ENCODE measurements at places on chromosomes 2 and 18.

DNA sequence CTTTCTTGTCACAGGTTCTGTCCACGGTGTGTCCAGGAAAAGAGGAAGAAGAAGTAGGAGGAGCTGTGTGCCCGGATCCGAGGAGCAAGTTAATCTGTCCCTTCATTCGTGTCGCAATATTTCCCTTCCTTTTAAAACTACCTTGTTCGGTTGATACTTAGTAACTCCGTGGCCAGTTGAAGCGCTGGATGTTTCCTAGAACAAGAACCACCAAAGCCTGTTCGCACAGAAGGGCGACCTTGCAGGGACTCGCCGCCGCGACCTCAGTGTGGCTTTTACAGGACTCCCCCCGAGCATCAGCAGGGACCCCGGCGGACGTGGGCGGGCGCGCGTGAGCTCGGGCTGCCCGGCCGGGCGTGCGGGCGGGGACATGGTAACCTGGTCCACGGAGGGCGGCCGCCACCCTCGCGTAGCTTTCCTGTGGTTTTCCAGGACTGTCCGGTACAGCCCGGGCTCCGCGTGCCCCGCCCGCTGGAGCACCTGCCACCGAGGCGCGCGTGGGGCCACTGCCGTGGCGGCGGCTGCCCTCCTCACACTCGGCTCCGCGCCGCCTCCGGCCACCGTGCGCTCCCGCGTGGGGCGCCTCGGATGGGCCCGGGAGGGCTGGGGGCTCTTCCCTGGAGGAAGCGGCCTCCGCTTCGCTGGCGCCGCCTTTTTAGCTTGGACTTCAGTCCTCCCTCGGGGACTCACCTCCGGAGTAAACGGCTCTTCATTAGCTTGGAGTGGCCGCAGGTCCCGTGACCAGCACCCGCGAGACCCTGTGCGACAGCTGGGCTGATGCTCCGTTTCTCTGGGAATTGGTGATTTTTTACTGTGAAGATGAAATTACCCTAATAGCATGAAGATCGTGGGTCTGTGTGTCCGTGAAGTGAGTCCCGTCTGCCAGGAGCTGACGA is 9.2 kb upstream of the D2HGDH start:
- no peak for DNase-seq

DNA sequence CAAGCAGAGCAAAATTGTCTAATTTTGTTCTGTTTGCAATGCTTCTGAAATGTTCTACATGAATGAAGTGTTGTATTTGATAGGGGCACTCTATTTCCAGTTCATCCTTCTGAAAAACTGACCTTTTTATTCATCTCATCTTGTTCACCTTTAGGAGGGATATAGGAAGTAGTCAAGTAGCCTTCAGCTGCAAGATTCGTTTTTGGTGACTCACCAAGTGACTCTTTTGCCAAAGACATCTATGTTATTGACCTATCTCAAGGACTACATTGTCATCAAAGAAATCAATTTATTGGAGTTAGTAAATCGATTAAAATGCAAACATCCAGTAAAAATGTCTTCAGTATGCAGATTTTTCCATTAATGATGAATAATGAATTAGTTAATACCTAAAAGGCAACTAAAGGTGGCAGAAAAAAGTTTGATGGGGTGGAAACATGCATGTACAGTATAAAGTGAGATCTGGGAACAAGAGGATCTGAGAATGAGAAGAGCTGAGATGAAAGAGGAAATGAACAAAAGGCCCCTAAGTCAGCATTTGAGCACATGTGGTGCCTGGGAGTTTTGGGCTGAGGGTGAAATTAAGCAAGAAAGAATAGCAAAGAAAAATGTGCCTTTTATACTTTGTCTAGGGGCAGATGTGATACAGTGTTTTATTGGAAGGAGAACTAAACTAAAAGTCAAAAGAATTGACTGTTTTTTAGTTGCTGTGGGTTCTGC is 255.1 kb upstream of the LINC00305 start:
- DNase-seq, result no peak

DNA sequence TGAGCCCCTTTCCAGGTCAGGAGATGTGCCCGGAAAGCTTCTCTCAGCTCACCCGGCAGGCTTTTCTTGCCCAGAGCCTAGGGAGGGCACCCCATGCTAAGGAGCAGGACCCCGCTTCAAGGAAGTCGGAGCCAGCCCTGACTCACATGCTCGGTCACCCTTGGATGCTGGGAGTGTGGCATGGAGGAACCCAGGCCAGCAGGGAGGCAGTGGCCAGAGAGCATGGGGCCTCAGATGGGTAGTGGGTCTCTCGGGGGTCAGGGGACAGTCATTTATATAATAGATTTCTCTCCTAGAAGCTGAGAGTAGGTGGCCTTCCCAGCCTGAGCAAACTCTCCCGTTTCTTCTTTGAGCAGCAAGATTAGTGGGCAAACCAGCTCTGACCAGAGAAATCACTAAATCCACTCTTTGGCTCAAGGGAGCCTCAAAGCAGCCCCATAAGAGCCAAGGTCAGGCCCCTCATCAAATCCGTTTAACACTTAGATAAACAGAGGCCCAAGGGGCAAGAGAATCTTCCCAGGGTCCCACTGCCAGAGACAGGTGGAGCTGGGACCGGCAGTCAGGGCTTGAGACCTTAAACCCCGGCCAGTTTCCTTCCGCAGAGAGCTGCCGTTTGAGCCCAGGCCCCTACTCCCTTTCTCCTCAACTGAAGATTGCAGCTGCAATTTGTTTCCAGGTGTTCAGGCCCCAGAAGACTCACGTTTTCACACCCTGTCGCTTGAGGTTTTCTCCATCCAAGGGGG is 113.1 kb downstream of the CYP26B1 start:
- no peak for DNase-seq

- no peak for DNase-seq
These were observed 45.4 kb upstream of the CTDP1 start for GRCh38 chr18:79634186-79634585.

DNA sequence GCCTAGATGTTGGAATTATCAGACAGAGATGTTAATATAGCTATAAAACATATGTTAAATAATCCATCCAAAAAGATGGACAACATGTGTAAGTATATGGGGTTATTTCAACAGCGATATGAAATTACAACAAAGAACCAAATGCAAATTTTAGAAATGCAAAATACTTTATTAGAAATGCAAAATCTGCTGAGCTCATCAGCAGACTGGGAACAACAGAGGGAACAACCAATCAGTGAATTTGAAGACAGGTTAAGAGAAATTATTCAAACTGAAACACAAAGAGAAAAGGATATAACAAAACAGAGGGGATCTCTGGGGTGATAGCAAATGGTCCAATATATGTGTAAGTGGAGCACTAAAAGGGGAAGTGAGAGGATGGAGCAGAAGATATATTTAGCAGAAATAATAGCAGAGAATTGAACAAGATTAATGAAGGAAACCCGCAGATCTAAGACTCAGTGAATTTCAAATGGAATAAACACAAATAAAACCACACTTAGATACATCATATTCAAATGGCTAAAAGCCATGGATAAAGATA is 13.5 kb upstream of the HS6ST1 start:
- DNase-seq, result no peak

GRCh38 chr2:224957540-224958461 is 84.5 kb downstream of the DOCK10 start:
- no peak for DNase-seq

All from renal pelvis (tissue), 12 donors.